ENCODE measurements at places on chromosomes 7 and 10. TPM values are rescaled to one million over a fixed set of nuclear protein-coding genes. Genes with fewer than 3 reads are reported as not detected.
A peak's percentile ranks its signal among the peaks of the same experiment; 100 is the strongest.

Gene OPN1SW
- total RNA-seq = 0.32 TPM

- no peak for ATAC-seq
These were observed 3.8 kb downstream of the WIPI2 start for GRCh38 chr7:5193880-5194279.

- ATAC-seq = peak; percentile 31
These were observed 64.3 kb downstream of the ELAPOR2 start for GRCh38 chr7:86995052-86995725.

DNA sequence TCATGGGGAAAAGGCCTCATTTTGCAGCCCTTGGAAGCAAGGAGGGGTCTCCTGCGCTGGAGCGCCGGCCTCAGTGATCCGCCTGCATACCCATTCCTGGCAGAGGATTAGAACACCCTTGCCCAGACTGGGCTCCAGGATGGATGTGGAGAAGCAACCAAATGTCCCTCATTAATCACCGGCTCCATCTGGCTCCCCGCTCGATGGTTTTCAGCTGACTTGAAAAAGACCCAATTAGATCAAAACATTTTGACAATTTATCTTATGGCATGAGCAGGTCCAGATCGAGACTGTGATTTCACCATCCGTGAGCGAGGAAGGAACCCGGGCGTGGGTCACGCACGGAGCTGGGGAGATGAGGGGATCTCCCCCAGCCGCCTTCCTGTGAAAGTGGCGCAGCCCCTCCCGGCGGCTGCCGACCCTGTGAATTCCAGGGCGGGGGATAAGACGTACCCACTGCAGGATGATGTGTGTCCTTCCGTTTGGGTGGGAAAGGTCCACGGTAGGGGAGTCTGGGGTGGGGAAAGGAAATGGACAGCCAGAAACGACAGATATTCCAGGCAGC is 141.6 kb downstream of the EMX2 start:
- ATAC-seq = no peak

DNA sequence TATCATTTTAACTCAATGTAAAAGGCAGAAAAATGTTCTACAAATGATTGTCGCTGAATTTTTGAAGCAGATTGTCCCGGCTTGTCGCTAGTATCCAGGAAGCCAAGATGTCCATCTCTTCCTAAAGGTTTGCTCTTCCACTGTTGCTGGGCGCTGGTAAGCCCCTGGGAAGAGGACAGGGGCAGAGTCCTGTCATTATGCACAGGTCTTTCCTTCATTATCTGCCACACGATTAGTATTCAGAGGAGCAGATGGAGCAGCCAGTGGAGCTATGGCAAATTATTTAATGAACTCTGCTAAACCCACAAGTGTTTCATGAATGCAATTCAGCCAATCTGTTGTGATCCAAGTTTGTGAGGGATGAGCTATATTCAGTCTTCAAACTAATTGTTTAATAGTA is 499.1 kb upstream of the NRP1 start:
- ATAC-seq = peak; percentile 80
